ENCODE measurements at places on chromosomes 3 and 15.

DNA sequence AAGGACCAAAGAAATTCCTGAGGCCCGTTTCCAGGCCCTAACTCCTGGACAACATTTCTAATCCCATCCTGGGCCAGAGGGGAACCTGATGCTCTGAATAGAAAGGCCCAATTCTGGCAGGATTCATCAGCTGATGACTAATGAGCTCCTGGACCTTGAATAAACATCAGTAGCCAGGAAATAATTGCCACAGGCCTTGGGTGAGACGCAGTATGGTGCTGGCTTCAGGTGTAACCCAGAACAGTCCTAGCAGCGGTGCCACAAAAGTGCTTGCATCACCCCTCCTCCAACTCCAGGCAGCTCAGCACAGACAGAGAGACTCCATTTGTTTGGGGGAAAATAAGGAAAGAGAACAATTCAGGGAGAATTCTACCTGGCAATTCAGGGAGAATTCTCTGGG lies 184.7 kb upstream of the POU1F1 start:
- DNase-seq = no peak

DNA sequence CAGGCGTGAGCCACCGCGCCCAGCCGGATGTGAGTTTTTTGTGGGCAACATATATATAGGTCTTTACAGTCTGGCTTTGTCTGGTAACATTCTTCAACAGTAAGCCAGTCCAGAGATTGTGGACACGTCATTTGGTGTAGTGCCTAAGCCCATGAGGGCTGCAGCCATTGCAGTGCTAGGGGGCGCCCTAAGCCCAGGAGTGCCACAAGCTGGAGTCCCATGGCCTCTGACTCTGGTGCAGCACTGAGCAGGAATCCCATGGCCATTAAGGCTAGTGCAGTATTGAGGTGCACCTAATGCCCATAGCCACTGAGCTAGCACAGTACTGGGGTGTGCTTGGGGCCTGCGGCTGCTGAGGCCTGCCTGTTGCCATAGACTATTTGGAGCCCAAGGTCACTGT lies 136.4 kb upstream of the NDN start:
- no peak for DNase-seq

GRCh38 chr3:47515864-47516319 lies 2.4 kb upstream of the ELP6 start:
- DNase-seq = no peak

- DNase-seq = no peak
Measured at GRCh38 chr3:192845526-192845855, 72.2 kb downstream of the MB21D2 start.

GRCh38 chr3:132346841-132347736 lies 29.9 kb downstream of the ACP3 start:
- DNase-seq = no peak

- DNase-seq = no peak
Measured at GRCh38 chr3:182501856-182502255, 291.4 kb upstream of the ATP11B start.

DNA sequence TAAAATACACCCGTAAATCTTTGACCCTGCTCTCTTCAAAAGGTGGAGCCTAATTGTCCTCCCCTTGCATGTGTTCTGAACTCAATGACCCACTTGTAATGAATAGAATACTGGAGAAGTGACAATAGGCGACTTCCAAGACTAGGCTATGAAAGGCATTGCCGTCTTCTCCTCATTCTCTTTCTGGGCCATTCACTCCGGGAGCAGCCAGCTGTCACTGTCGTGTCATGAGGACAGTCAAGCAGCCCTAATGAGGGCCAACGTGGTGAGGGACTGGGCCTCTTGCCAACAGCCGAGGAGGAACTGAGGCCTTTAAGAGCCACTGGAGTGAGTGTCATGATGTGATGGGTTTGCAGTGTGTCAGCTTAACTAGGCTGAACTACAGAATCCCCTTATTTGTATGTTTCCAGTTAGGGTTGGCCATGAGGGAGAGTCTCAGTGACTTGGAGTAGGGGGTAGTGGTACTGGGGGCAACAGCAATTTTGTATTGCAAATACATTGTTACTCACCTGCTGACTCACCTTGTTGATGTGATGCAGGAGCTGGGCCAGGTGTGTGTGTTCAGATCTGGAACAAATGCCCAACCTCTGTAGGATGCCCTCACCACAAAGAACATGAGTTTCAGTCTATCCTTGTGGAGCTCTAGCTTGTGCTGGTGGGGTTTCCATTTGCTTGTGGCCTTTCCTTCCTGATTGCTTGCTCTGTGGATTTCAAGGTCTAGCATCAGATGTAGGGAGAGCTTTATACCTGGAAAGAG lies 188.5 kb upstream of the PROK2 start:
- no peak for DNase-seq

GRCh38 chr15:97501291-97501690 lies 459.2 kb upstream of the ARRDC4 start:
- no peak for DNase-seq

- DNase-seq = no peak
Measured at GRCh38 chr3:71482771-71483170, 100.8 kb downstream of the FOXP1 start.

- DNase-seq = no peak
Measured at GRCh38 chr3:196174652-196175051, 36.5 kb downstream of the ZDHHC19 start.

DNA sequence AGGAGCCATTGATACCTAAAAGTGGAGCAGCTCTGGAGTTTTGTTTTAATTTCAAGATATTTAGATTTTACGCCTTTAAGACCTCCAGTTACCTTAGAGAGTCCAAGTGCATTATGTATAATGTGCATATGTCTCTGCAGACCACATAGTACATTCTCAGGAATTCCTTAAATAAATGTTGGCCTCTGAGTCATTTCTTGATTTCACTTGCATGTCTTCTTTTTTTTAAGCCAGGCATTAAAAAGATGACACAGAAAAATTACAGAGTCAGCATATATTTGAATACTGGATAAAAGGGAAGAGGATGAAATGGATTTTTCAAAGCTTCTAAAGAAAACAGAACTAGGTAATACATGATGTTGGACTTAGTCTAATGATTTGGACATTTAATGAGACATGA lies 125.2 kb downstream of the TMCO5A start:
- no peak for DNase-seq

DNA sequence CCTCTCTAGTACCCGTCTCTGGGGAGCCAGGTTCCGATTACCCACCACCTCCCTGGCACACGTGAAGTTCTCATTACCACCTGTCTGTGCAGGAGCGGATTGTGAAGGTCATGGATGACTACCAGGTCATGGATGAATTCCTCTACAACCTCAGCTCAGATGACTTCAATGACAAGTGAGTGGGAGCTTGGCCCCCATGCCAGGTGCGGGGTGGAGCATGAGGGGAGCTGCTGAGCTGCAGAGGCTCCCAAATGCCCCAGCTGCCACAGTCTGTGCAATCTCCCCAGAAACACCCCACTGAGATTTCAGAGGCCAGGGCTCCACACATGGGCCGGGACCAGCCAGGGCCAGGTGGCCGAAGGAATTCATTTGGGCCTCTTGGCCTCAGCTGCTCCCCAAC lies 34.3 kb downstream of the DNAH1 start:
- DNase-seq = no peak

DNA sequence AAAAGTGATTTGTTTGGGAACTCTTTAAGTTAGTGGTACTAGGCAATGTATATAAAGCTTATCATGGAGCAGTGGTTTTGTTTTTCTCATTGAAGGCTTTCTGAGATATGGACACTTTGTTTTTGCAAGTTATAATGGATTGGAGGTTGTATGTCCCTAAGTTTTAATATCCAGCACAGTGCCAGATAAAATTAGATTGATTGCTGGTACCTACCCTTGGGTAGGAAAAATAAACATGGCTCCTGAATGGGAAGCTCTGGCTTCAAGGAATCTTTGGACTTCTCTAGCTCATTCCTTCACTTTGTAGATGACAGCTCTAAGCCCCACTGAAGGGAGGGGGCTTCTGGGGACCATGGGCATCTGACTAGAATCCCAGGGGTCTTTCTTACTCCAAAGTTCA lies 81.8 kb upstream of the SKOR1 start:
- no peak for DNase-seq

DNA sequence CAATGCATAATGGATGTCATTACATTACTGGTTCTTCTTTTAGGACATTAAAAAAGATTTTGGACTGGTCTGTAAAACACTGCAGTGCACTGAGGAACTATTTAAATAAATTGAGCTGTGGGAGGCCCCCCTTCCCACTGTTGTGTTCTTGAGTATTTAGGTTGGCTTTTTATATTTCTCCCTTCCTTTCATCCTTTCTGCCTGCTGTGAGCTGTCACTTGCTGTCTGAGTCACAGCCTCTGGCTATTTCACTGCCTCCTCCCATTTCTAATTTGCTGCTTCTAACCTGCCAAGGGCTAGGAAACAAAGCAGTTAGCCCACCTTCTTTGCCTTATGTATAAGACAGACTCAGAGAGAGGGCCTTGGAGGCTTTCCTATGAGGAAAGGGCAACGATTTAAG lies 89.0 kb upstream of the FNDC3B start:
- DNase-seq = no peak

DNA sequence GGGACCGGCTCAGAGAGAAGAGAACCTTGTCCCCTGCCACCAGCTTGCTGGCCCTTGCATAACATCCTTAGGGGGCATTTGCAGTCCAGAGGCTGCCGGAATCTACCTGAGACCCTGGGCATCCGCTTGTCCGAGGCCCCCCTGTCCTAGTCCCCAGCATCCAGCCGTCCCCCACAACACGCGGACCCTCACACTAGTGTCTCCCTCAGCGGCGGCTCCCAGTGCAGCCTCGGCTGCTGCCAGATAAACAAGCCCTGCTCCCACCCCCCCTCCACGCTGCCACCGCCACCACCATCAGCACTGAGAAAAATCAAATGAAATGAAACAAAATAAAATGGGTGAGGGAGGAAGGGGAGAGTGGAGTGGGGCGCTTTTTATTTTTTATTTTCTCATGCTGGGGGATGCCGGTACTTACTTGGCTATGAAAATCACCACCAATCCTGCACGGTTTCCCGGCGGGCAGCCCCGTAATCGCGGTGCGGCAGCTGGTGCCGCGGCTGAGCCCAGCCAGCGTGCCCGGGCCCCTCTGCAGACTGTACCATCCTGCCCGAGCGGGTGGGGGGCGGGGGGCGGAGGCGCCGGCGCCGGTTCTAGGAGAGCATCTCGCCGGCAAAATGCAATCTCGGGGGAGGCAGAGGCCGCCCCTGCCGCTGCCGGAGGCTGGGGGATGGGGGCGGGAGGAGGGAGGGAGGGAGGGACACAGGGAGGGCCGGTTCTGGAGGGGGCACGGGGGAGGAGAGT lies at the start of gene ATP2B2:
Gene ATP2B2, minus strand, starts transcription at position 537 of the 741 bp plus-strand sequence. CDS start 56,043 bp downstream, outside the sequence.
- DNase-seq = no peak

DNA sequence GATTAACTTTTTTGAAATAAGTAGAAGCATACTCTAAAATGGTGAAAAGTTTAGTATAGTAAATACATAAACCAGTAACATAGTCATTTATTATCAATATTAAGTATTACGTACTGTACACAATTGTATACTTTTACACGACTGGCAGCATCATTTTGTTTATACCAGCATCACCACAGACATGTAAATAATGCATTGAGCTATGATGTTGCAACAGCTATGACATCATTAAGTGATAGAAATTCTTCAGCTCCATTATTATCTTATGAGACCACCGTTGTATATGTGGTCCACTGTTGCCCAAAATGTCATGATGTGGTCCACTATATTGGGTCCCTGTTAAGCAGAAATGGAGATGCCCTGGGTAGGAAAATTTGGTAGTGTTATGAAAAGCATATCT lies 51.3 kb downstream of the DRD3 start:
- DNase-seq = no peak

GRCh38 chr3:117719316-117719926 lies 1009.8 kb downstream of the TUSC7 start:
- no peak for DNase-seq

DNA sequence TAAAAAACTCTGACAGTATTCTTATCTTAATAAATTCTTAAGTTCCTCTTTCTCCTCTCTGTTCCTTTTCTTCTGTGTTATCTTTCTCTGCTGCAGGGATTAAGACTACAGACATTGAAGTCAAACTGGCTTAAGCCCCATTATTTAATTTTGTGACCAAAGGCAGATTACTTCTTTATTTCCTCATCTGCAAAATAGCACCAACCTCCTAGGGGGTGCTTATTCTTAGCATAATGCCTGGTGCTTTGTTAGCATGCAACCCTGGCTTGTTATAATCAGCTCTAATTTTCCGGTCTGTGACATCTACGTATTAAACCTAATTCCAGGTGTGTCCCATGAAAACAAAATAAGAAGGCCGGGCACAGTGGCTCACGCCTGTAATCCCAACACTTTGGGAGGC lies 23.8 kb downstream of the SEMA6D start:
- no peak for DNase-seq

- no peak for DNase-seq
Measured at GRCh38 chr3:9695345-9695744, 8.3 kb upstream of the CPNE9 start.

DNA sequence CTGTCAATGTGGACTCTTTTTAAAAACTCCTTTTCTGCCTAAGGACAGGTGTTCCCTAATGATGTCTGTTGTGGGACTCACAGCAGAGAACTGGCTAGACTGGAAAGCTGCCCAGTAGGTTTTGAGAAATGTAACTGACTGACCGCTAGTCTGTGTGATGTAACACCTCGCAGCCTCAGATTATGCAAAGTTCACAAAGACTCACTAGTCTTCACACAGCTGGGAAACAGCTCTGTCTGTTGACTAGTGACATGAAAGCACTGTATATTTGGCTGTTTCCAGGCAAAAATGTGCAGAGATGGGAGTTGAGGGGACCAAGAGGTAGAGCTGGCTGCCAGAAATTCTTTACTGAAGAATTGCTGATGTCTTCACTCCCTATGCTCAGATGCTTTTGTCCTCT lies 10.3 kb downstream of the PDZRN3 start:
- DNase-seq = no peak

DNA sequence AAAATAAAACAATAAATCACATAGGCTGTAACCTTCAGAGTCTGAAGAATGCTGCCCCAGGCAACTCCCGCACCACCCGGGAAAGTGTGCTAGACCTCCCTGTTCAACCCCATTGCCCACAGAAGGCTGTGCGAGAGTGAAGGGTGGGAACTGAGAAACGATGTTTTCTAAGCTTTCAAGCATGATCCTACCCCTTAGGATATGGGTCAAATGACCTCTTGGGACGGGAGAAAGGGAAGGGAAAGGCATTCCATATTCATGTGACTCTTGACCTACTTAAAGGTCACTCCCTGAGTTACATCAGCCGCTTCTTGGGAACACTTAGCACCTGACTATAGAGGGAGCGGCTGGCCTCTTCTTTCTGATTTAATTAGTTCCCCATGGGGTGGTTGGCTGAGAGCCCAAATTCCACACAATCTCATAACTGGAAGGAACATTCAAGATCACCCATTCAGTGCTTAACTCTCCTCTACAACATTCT lies 114.7 kb upstream of the SLC24A5 start:
- no peak for DNase-seq

GRCh38 chr3:43914269-43914668 lies 223.5 kb downstream of the ABHD5 start:
- DNase-seq = no peak
